ENCODE measurements at places on chromosomes 1 and 21.

GRCh38 chr1:44947063-44947773, 39.2 kb downstream of the EIF2B3 start:
- peak overlapping the region; percentile 18 for H3K27ac ChIP-seq
- H3K36me3 ChIP-seq, result no peaks in the 10 kb centered on the region

- H3K4me1 ChIP-seq, result no peaks in the 10 kb centered on the region
- no peak overlapping the region for H3K4me3 ChIP-seq
- no peaks in the 10 kb centered on the region for H3K36me3 ChIP-seq
- H3K27ac ChIP-seq, result no peak overlapping the region
These were observed 46.6 kb upstream of the C1orf105 start for GRCh38 chr1:172373864-172374263.

GRCh38 chr1:172885411-172885810, 165.3 kb downstream of the TNFSF18 start:
- H3K36me3 ChIP-seq, result no peaks in the 10 kb centered on the region
- no peak overlapping the region for H3K27ac ChIP-seq
- H3K4me3 ChIP-seq, result no peak overlapping the region
- H3K4me1 ChIP-seq, result peaks cover 17% of the 10 kb centered on the region
- DNase-seq, result no peak

DNA sequence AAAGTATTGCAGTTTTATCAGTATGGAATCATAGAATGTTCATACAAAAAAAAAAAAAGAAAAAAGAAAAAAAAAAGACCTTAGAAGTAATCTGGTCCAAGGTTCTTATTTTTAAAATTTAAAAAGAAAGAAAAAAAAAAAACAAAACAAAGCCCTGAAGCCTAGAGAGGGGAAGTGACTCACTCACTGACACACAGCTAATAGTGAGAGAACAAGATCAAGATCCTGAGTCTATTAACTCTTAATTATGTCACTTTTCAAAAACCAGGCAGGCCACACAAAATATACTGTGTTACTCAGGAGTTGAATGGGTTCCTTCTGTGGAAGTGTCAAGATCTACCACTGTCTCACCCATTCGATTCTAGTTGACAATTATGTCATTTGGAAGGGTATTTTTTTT, 433.9 kb upstream of the DAB1 start:
- no peaks in the 10 kb centered on the region for H3K27me3 ChIP-seq
- H3K4me3 ChIP-seq, result no peak overlapping the region
- DNase-seq, result no peak
- no peaks in the 10 kb centered on the region for H3K36me3 ChIP-seq
- H3K4me1 ChIP-seq, result no peaks in the 10 kb centered on the region
- no peak overlapping the region for H3K27ac ChIP-seq

DNA sequence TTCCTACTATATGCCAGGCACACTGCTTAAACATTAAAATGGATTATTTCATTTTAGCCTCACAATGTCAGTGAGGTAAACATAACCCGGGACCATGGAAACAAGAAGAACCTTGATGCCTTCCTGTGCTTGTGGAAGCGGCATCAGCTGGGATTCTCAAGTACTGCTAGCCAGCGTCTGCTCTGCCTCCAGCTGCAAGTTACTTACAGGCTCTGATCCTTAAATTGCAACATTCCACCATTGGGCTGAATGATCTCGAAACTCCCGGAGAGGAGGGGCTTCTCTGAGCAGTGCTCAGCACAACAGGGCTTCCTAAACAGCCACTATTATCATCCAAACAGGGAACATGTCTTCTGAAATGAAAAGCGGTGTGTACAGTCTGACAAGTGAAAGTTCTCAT, 6.7 kb upstream of the MAN1C1 start:
- no peak for DNase-seq
- H3K27me3 ChIP-seq, result peaks cover 55% of the 10 kb centered on the region
- H3K36me3 ChIP-seq, result no peaks in the 10 kb centered on the region
- no peak overlapping the region for H3K4me3 ChIP-seq
- peaks cover 3% of the 10 kb centered on the region for H3K4me1 ChIP-seq
- no peak overlapping the region for H3K27ac ChIP-seq

DNA sequence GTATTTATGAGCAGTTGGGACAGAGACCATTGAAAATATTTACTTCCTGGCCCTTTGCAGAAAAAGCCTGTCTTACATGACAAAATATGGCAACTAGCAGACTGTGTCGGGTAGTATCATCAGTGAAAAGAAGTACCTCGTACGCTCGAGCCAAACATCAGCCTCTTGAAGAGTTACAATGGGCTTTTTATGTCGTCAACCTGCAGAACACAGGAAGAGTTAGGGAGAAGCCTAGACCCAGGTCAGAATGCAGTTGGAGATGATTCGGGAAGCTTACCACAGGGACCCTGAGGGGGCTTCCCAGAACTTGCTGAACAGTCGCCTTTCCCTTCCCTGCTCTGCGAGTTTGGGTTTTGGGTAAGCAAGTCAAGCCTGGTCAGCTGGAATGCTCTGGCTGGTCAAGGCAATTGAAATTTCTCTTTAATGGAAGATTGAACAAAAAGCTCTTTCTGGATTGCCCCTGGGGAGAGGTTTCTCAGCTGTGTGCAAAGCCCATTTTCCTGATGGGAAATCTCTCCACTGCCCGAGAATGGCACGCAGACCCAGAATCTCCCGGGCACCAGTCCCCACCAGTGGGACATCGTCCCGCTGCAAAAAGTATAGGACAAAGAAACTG, 263.6 kb upstream of the TMEM51 start:
- no peak for DNase-seq
- no peaks in the 10 kb centered on the region for H3K4me1 ChIP-seq
- H3K4me3 ChIP-seq, result no peak overlapping the region
- no peaks in the 10 kb centered on the region for H3K36me3 ChIP-seq
- H3K27me3 ChIP-seq, result peaks cover 2% of the 10 kb centered on the region
- no peak overlapping the region for H3K27ac ChIP-seq

GRCh38 chr1:193184776-193185175, 1.6 kb downstream of the B3GALT2 start:
- no peak overlapping the region for H3K4me3 ChIP-seq
- peaks cover 8% of the 10 kb centered on the region for H3K4me1 ChIP-seq
- H3K27ac ChIP-seq, result no peak overlapping the region
- H3K36me3 ChIP-seq, result no peaks in the 10 kb centered on the region
- H3K27me3 ChIP-seq, result no peaks in the 10 kb centered on the region

- H3K27ac ChIP-seq, result peak overlapping the region; percentile 85
- no peaks in the 10 kb centered on the region for H3K27me3 ChIP-seq
- no peaks in the 10 kb centered on the region for H3K36me3 ChIP-seq
- DNase-seq, result peak; percentile 99
These were observed 84.2 kb downstream of the SH3GLB1 start for GRCh38 chr1:86788300-86789206.

GRCh38 chr1:64033667-64034220, 169.7 kb upstream of the UBE2U start:
- H3K27ac ChIP-seq, result peak overlapping the region; percentile 14
- peak; percentile 80 for DNase-seq
- H3K27me3 ChIP-seq, result no peaks in the 10 kb centered on the region
- peaks cover 13% of the 10 kb centered on the region for H3K4me1 ChIP-seq
- H3K4me3 ChIP-seq, result no peak overlapping the region

DNA sequence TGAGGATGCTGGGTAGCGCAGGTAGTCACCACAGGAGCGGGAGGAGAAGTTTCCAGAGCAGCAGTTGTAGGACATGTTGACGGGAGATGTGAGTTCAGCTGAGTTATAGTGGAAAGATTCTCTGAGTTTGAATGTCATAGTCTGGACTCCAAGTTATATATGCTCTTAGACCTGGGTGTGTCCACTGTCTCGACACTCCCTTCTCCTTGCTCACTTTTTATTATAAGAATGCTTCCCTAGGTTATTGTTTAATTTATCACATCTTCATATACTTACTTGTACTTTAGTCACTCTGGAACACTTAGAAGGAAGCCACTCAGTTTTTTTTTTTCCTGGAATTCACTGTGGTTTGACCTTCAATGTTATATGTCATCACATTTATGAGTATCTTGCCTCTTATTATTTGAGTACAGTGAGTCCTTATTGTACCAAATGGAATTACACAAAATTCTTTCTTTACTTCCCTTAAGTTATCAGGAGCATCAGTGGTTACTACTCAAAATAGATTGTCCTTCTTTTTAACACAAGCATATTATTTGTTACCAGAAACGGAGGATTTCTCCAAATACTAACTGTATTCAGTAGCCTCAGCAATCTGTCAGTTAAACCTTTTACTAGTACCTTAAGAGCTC, at the start of gene KRTAP13-2:
Gene KRTAP13-2 (minus strand): TSS at position 133 of the 632 bp plus-strand sequence. CDS start 58 bp downstream, at position 75.
- H3K4me1 ChIP-seq, result no peaks in the 10 kb centered on the region
- no peak within 1 kb of the TSS for H3K4me3 ChIP-seq
- H3K36me3 ChIP-seq, result no peaks in the 10 kb centered on the region
- DNase-seq, result no peak
- H3K27me3 ChIP-seq, result no peaks in the 10 kb centered on the region
- H3K27ac ChIP-seq, result no peak within 1 kb of the TSS

DNA sequence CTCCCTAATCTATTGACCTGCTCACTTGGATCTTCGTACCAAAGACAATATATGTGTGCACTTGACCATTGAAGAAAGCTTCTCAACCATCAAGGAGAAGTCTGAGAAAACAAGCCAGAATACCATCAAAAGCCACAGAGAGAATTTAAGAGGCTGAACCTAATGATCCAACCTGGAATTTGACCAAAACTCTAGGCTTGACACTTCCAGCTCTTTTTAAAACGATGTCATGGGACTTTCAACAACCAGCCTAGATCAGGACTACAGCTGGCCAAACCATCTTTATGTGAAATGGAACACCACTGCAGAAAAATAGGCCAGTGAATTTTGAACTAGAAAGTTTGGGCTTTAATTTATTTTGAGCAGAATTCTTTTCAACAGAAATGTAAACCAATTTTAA, 444.4 kb downstream of the LTN1 start:
- no peak overlapping the region for H3K27ac ChIP-seq
- no peaks in the 10 kb centered on the region for H3K27me3 ChIP-seq
- DNase-seq, result peak; percentile 41
- H3K36me3 ChIP-seq, result no peaks in the 10 kb centered on the region
- H3K4me1 ChIP-seq, result no peaks in the 10 kb centered on the region

GRCh38 chr1:25531082-25531461, 12.3 kb upstream of the LDLRAP1 start:
- no peak overlapping the region for H3K4me3 ChIP-seq
- H3K36me3 ChIP-seq, result no peaks in the 10 kb centered on the region
- DNase-seq, result no peak

DNA sequence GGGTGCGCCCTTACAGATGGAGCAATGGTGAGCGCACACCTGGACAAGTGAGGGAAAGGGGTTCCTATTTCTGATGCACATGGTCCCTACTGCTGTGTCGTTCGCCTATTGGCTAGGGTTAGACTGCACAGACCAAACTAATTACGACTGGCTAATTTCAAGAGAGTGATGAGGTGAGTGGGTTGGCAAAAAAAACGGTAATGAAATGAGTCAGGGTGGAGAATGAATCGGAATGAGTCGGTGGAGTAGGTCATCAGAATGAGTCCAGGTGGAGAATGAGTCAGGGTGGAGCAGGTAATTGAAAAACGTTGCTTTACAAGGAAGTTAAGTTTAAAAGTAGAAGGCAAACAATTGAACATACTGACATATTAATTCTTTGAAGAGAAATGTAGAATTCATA, 79.8 kb downstream of the WDR4 start:
- no peak for DNase-seq
- no peaks in the 10 kb centered on the region for H3K36me3 ChIP-seq
- no peaks in the 10 kb centered on the region for H3K27me3 ChIP-seq
- H3K27ac ChIP-seq, result no peak overlapping the region
- no peak overlapping the region for H3K4me3 ChIP-seq
- H3K4me1 ChIP-seq, result no peaks in the 10 kb centered on the region

DNA sequence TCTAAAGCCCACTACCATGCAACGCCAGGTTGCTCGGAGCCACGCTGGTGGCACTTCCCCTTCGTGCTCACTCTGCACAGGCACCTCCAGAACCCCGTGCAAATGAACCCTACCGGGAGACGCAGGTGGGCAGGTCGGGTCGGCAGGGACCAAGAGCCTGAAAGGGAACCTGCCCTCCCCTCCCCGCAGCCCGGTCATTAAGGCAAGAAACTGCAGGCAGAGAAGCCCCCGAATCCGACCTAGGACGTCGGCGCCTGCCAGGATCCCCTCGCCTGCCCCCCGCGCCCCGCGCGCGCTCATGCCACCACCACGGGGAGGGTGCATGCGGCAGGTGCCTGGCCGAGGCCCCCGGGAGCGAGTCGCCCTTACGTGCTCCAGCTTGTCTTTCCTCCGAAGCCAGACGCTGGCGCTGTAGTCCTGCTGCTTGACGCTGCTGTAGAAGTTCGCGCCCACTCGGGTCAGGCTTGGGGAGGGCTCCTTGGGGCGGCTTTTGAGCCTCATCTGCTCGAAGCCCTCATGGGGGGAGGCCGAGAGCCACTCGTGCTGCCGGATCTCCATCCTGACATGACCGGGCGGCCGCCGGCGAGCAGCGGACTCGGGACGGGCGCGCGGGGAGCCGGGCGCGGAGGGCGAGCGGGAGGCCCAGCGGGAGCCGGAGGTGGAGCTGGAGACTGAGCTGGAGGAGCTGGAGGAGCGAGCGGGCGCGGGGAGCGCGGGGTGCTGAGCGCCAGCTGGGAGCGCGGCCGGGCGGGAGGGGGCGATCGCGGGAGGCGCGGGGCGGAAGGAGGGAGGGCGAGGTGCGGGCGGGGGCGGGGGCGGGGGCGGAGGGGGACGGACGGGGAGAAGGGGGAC, 552 bp downstream of the PLD5 start:
- peaks cover 27% of the 10 kb centered on the region for H3K27me3 ChIP-seq
- peak overlapping the region; percentile 33 for H3K4me3 ChIP-seq
- DNase-seq, result no peak
- H3K4me1 ChIP-seq, result no peaks in the 10 kb centered on the region
- H3K27ac ChIP-seq, result no peak overlapping the region

DNA sequence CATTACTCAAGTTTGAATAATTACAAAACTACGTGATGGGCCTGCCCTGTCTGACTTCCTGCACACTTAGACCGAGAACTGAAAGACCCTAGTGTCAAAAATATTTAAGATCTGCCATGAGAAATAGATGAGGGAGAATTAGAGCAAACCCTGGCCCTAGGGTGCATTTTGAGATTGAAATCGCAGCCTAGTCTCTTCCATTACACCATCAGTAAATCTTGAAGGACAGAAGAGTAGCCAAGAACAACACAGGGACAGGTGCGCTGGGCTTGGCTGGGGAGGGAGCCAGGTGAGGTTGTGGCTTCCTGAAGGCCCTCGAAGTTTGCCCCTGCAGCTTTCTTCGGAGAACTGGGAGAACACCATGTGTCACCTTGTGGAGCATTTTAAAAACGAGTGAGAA, 36.7 kb upstream of the KIF26B start:
- H3K27me3 ChIP-seq, result no peaks in the 10 kb centered on the region
- no peak for DNase-seq
- no peak overlapping the region for H3K4me3 ChIP-seq
- no peaks in the 10 kb centered on the region for H3K36me3 ChIP-seq
- no peaks in the 10 kb centered on the region for H3K4me1 ChIP-seq

- no peak overlapping the region for H3K27ac ChIP-seq
- peaks cover 48% of the 10 kb centered on the region for H3K36me3 ChIP-seq
- DNase-seq, result no peak
- peak overlapping the region; percentile 45 for H3K4me3 ChIP-seq
- no peaks in the 10 kb centered on the region for H3K27me3 ChIP-seq
These were observed 4.0 kb downstream of the HMGN1 start for GRCh38 chr21:39344848-39345247.

GRCh38 chr1:3695326-3696217, 43.3 kb downstream of the TP73 start:
- H3K4me1 ChIP-seq, result no peaks in the 10 kb centered on the region
- no peak for DNase-seq
- H3K4me3 ChIP-seq, result no peak overlapping the region
- H3K27ac ChIP-seq, result no peak overlapping the region
- H3K36me3 ChIP-seq, result no peaks in the 10 kb centered on the region
- H3K27me3 ChIP-seq, result peaks cover 15% of the 10 kb centered on the region

GRCh38 chr1:107405236-107405635, 264.4 kb downstream of the NTNG1 start:
- H3K4me1 ChIP-seq, result peaks cover 5% of the 10 kb centered on the region
- H3K36me3 ChIP-seq, result no peaks in the 10 kb centered on the region
- DNase-seq, result peak; percentile 80
- no peaks in the 10 kb centered on the region for H3K27me3 ChIP-seq

Data from astrocyte (in vitro differentiated cells and primary cell).